GM23338 (cell line): ENCODE measurements at places on chromosomes 2 and 18.

DNA sequence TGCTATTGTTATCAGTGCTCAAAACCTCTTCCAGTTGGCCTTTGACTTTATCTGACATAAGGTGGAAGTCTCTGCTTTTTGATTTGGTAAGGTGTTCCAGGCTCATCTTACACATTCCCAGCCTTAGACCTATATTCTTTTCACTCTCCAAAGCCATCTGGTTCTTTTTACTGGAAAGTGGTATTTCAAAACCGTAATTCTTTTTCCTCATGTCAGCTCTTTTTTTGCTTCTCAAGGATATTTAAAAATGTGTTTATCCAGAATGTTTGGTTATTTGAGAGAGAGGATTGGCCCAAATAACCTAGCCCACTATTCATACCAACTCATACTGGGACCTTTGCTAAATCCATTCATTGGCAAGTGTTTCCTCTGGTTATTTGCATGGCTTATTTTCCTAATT, 411.2 kb upstream of the PIK3C3 start:
- DNase-seq, result peak; percentile 8

DNA sequence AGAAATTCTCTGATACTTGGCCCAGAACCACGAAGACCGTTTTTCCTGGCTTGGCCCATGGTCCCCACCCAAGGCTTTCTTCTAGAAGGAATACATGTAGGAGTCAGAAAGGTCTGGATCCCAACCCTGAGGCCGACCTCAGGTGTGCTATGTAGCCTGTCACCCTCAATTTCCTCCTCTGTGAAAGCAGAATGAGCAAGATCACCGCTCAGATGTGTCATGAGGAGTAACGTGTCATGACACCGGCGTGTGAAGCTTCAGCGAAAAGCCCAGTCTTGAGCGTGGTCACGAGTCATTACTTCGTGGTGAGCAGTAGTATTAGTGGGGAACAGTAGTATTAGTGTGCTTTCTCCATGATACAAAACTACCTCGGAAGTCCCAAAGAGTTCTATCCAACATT, 103.4 kb downstream of the ALPK2 start:
- no peak for DNase-seq

DNA sequence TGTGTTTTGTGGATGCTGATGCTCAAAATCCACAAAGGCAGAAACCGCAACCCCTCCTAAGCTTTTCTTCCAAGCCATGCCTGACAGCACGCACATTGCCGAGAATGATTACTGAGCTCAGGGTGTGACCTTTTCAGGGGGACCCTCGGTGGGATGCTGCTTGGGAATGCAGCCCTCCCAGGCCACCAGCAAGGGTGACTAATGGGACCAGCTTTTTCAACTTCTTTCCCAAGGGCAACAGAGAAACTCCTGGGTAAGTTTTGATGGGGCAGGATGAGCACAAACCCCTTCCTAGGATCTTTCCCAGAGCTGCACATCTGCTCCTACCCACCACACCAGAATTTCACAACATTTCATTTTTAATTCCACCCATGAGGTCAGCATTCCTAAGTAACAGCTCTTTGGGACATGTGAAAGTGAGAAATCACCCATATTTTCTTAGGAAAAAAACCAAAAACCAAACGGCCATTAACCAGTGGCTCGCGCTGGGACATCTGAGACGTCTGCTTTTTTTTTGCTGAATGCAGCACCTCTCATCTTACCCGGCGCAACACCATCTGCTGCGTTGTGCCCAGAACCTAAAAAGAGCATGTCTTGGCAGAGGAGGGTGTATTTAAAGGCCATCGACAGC, 119.0 kb downstream of the ARL4C start:
- DNase-seq, result no peak

- DNase-seq, result no peak
Observed at GRCh38 chr2:200650195-200650594, 64.4 kb downstream of the AOX1 start.

DNA sequence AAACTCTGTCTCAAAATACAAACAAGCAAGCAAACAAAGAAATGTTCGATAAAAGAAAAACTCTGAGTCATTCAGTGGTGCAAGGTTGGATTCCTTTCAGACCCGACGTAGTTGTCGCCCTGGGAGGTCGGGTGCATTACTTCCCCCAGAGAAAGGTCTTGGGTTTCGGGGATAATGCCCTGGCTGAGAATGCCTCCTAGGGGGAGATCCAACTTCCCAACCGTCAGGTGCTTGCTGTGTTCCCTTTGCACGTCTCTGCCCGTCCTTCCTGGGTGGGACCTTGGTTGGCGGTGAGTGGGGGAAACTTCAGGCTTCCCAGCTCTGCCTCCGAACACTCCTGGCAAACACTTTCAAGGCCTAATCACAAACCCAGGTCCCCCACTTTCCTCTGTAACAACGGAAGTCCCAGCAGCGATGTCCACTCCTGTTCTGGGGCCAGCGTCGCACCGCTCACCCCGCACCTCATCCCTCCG, 609 bp downstream of the TPGS2 start:
- peak; percentile 70 for DNase-seq

DNA sequence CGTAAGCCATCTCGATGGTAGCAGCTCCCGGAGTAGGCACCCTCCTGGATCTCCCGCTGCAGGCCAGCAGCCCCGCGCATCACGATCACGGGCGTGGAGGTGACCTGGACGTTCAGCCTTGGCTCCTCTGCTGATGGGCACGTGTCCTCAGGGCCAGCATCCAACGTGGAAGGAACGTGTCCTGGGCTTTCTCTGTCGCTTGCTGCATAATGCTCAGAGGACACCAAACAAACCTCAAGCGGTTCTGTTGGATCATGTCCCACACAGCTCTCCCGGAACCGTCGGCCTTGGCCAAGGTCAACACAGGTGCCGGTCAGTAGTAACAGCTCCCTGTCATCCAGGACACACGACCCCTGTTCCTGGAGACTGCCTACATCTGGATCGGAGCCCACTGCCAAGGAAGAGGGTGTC, 23.1 kb downstream of the PASK start:
- no peak for DNase-seq

GRCh38 chr2:59693231-59693959, 860.1 kb downstream of the BCL11A start:
- no peak for DNase-seq

DNA sequence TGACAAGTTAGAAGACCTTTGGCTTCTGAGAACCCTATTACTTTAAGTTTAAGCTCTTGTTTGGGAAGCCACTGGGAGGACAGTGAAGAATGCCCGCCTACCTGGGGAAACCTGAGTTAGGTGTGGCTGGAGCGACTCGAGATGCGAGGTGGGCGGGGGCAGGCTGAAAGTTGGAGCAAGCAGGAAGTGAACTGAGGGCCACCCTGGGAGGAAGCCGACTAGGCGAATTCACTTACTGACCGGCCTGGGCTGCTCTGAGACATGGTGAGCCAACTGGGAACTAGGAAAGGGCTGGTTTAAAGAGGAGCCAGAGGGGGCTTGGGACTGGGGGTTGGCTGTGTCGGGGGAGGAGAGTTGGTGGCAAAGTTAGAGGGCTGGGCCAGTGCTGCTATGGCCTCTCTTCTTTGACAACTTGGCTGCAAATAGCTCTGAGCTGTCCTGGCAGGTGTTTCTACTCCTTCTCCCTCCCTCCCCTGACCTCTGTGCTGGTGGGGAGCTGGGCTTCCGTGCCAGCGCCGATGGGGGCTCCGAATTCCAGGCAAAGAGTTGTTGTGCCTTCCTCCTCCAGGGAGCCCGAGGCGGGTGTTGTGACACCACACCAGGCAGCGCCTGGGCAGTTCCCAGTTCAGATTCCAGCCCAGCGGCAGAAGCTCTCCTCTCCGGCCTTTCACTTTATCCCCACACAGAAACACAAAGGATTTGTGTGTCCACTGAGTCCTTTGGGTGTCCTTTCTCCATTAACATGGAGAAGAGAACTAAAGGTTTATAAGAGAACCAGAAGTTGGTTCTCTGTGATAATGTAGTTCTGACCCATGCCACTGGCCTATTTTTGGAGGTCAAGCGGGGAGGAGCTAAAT, at the start of gene VAMP8:
VAMP8 (plus strand) TSS at position 201 of the 857 bp plus-strand sequence; CDS start at position 262, 61 bp downstream.
- peak; percentile 95 for DNase-seq

- DNase-seq, result peak; percentile 36
Observed at GRCh38 chr2:193371200-193371599, 1176.5 kb upstream of the TMEFF2 start.

DNA sequence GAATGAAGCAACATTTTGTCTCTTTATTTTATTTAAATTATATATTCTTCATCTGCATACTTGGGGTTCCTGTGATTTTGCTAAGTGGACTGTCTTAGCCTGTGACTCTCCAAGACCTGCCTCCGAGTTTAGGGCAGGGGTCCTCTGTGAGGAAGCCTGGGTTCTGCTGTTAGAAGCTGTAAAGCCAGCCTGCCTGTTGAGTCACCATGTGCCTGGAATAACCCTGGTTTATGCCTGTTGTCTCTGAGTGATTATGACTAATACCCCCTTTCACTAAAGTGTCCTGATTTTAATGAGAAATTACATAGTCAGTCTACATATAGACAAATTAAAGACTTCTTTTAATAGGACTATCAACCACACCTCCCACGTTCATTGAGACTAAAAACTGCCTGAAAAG, 369.1 kb downstream of the ZNF521 start:
- no peak for DNase-seq

- DNase-seq, result peak; percentile 78
Observed at GRCh38 chr18:35127201-35127600, 86.0 kb downstream of the MAPRE2 start.

DNA sequence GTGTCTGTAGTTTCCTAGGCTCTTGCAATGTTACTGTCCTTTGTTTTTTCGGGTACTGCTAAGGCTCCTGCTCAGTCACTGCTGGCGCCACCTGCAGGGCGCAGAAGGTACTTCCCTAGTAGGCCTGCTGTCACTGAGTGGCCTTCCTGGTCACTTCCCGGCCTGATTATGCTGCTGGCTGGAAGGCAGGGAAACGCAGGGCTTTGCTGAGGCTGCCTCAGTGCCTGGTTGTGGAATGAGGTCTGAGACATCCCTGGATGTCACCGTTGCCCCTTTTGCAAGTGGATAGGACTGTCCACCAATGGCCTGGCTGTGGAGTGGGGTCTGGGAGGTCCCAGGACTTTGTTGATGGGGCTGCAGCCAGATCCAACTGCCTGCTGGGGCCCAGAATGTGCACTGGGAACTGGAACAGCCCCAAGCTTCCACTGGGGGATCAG, 13.1 kb downstream of the DAW1 start:
- DNase-seq, result peak; percentile 91

- DNase-seq, result no peak
Observed at GRCh38 chr18:60506682-60507081, 134.1 kb upstream of the MC4R start.
